ENCODE measurements at places on chromosomes 16 and 17.

DNA sequence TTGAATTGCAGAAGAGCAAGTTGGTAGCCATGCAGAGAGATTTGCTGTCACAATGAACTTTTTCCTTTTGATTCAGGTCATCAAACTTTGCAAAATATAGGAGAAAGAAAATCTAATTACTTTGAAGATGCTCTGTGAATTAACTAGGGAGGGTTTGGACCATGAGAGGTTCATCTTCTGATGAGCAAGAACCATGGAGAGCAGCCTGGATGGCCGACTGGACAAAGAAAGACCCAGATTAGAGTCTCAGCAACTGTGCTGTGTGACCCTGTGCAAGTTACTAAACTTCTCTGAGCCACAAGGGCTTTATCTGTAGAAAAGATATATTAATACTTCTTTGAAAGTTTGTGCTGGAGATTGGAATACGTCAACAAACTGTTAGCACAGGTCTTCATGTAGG, 122.6 kb upstream of the ADAMTS18 start:
- DNase-seq: no peak

GRCh38 chr16:22805326-22805725, 8.6 kb upstream of the HS3ST2 start:
- no peak for DNase-seq

DNA sequence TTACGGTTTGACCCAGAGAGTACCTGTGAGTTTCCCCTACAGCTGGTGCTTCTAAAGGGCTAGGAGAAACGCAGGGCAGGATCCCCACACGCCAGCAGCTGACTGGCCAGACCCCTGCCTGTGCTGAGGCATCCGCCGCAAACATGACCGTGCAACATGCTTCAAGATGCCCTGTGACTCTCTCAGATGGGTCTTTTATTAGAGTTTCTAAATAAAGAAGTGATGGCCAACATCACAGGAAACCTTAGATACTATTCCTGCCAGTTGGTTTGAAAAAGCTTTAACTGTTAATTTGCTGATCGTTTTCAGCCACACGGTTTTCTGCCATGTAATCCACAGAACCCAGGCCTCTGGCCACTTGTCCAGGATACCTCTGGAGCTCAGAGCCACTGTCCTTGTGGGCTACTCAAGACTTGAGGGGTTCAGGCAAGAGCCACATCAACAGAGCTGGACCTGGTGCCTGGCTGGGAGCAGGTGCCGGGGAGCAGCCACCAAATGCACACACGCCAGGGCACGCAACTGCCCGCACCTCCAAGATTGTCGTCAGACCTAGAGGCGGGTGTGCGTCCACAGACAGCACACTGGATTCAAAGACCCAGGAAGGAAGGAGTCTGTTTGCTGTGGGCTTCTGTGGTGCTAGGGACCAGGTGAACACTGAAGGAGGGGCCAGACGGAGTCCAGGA, 118.4 kb downstream of the ZNF778 start:
- DNase-seq: no peak

DNA sequence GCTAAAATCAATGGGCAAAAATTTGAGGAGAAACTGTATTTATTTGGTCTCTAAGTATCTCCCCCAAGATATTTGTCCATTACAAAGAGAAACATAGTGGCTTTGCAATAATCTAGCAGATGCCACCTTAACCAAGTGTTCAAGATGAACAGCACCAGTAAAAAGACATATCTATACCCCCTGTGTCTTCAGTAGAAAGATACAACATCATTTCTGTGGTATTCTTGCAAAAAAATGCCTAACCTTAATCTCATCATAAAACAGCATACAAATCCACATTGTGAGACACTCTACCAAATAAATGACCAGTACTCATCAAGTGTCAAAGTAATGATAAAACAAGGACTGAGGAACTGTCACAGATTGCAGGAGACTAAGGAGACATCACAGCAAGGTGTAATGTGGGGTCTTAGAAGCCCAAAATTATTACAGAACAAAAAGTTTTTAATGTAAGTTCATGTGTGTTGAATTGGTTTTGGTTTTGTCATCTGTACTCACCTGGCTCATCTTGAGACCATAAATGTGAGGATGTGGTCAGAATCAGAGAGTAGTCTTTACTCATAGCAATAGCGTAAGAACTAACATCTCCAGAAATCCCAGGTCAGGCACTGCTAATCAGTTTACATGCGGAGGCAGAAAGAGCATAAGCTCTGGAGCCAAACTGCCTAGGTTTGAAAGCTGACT, 77.2 kb downstream of the AATF start:
- DNase-seq: no peak

DNA sequence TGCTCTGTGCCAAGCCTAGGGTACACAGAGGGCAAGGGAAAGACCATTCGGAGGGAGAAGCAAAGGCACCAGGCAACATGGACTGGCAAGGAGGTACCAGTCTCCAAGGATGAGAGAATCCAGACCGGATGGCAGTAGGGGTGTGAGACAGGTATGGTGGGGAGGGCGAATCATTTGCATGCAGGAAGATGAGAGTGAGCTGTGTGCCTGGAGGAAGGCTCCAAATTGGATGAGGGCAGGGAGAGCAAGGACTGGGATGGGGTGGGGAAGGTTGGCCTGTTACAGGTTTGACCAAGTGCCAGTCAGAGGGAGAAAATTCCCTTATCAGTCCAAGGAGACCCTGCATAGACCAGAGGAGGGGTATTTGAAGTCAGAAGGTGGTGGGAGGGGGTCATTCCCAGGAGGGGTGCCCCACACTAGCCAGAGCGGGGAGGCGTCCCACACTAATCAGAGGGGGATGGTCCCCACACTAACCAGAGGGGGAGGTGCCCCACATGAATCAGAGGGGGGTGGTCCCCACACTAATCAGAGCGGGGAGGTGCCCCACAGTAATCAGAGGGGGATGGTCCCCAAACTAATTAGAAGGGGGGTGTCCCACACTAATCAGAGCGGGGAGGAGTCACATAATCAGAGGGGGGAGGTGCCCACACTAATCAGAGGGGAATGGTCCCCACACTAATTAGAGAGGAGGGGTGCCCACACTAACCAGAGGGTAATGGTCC, 737 bp downstream of the CANT1 start:
- DNase-seq: no peak

GRCh38 chr16:68229431-68230175, 6.3 kb downstream of the ESRP2 start:
- DNase-seq: peak; percentile 62

DNA sequence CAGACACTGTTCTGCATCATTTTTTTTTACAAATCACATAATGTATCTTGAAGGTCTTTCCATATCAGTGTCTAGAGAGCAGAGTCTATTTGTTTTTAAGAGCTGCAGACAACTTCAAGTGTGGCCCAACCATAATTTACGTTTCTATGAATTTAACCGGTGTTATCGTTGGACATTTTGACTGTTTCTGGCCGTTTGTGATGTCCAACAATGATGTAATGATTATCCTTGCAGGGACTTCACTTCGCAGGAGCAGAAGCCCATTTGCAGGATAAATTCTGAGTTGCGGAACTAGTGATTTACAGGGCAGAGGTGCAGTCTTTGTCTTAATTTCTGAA, 26.9 kb upstream of the HLF start:
- peak; percentile 52 for DNase-seq

DNA sequence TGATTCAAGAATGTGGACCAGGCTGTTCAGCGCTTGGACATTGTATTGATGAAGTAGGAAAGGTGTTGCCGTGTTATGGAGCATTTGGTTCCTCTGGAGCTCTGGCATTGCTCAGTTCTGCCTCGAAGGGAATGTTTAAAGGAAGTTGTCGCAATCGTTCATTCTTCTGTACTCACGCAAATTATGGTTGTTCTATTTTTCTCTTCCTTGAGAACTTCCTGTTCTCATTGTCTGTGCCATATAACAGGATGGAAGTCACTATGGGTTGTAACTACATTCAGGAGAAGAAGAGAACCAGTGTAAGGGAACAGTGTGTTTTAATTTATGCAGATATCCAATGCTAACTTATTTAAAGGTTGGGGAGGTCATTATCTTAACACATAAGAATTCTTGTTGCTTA, 13.0 kb downstream of the PCTP start:
- no peak for DNase-seq

- DNase-seq: peak; percentile 70
These were observed 20.5 kb downstream of the CDIP1 start for GRCh38 chr16:4517812-4518680.

DNA sequence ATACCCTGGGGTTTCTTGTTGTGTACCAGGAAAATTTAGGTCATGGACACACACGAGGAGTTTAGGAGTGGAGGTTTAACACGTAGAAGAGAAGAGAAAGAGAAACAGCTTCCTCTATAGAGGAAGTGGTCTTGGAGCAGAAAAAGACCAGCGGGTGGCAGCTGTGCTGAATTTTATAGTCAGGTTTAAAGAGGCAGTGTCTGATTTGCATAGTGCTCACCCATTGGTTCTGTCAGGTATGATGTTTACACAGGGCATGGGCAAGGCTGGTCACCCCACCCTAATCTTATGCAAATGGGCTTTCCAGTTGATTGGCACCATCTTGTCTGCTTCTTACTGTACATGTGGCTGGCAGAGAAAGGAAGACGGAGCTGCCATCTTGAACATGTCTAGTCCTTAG, 309.0 kb downstream of the CDH13 start:
- no peak for DNase-seq

GRCh38 chr17:8997994-8998628, 23.2 kb upstream of the NTN1 start:
- peak; percentile 66 for DNase-seq

GRCh38 chr16:31499928-31500327, 8.3 kb downstream of the RUSF1 start:
- no peak for DNase-seq

GRCh38 chr16:12159672-12160071, 183.1 kb downstream of the SNX29 start:
- DNase-seq: no peak

DNA sequence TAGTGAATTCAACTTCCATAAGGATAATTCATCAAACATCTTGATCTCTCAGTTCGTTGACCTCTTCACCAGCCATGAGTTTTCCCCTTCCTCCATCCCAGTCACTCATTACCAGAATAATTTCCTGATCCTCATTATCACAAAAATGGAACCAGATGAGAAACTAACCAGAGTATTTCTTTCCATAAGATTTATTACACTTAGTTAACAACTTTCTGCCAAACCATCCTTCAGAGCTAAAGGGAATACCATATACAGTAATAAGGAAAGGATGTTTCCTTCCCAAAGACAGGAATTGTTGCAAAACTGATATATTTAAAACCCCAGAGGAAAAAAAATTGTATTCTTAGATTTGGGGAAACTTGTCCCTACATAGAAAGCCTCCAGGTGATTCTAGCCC, 8.6 kb downstream of the KRTAP29-1 start:
- DNase-seq: no peak

DNA sequence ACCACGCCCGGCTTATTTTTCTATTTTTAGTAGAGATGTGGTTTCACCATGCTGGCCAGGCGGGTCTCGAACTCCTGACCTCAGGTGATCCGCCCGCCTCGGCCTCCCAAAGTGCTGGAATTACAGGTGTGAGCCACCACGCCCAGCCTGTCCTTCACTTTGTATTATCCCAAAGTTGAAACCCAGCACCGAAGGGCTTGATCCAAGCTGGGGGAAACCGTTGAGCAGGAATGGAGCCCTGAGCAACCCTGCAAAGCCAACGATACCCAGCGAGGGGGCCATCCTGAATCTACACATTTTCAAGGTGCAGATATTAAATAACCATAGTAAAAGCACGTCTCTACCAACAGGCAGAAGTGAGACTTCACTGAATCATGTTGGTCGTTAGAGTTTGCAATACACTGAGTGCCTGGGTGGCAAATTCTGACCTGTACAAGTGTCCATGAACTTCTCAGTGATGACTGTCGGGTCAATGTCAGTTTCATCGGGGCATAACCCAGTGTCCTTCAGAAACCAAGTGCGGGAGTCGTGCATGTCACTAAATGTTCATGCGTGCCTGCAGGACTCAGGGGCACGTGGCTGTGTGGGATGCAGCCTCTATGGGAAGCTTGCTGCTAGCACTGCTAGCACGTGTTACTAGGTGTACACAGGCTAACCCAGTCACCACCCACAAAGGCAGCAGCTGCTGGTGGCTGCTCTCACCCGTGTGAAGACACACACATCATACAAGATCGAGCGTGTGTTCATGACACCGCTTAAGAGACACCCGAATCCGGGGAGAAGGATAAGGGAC, 10.5 kb upstream of the RBFOX3 start:
- no peak for DNase-seq

GRCh38 chr17:32161029-32161428, 18.7 kb downstream of the RHOT1 start:
- no peak for DNase-seq

- DNase-seq: no peak
These were observed 343.7 kb downstream of the CPPED1 start for GRCh38 chr16:12460064-12460392.

DNA sequence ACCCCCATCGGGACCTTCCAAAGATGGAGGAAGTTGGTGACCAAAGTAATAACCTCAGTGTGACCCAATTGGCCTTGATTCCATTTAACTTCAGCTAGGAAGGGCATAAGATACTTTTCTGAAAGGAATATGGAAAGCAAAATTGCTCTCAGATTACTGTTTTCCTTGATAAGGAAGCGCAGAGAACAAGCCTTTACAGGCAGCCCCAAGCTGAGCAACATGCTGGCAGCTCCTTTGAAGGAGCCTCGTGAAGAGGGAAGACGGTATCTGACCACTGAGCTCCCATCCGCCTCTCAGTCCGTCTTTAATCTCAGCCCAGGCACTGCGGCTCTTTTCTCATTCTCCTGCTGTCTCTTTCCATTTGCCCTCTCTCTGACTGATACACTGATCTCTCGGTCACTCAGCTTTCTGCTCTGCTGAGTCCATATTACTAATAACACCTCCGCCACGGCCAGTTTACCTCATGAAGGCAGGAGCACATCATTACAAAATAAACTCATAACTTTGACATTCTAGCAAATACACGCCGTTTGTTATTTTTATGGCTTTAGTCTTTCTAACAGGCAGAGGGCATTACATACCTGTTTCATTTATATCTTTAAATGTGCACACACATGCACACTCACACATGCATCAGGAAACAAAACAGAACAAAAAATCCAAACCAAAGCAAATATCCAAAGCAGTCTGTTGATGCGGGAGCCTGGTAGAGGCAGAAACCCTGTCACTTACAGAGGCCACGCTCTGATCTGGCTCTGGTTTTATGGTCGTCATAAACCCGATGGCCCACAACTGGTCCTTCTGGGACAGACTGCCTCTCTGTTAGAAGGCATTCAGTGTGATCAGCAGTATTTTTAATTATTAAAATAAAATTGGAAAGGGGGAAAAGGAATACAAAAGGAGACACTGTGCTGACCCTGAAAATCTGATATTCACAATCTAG, 183.2 kb downstream of the AATF start:
- DNase-seq: no peak

DNA sequence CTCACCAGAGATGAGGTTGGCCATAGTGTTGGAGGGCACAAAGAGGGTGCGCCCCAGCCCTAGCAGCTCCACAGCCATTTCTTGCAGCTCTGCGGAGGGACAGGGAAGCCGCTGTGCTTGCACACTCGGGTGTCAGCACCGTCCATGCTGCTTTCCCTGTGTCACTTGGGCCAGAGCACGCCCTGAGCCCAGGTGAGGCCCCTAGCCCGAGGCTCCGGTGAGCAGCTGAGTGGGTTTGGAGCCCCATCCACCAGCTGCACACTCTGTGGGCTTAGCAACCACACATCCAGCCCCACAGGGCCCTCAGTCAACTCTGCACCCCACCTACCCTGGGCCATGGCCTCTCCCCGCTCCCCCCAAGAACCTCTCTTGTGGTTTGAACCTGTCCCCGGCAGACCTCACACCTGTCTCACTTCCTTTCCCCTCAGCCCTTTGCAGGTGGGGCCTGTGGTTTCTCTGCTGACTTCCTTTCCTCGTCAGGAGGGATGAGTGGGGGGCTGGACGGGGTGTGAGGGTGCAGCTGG, 20.7 kb downstream of the TMEM235 start:
- DNase-seq: no peak

- DNase-seq: no peak
These were observed 192 bp downstream of the FASN start for GRCh38 chr17:82097919-82098168.

Data from DMS53 (cell line).